ENCODE measurements at places on chromosomes 3 and 15.

- DNase-seq, result no peak
These were observed 21.3 kb upstream of the BNC1 start for GRCh38 chr15:83305704-83306291.

GRCh38 chr3:143215059-143215458, 95.5 kb downstream of the CHST2 start:
- no peak for DNase-seq

- no peak for DNase-seq
These were observed 315.9 kb downstream of the LSAMP start for GRCh38 chr3:116129187-116129946.

DNA sequence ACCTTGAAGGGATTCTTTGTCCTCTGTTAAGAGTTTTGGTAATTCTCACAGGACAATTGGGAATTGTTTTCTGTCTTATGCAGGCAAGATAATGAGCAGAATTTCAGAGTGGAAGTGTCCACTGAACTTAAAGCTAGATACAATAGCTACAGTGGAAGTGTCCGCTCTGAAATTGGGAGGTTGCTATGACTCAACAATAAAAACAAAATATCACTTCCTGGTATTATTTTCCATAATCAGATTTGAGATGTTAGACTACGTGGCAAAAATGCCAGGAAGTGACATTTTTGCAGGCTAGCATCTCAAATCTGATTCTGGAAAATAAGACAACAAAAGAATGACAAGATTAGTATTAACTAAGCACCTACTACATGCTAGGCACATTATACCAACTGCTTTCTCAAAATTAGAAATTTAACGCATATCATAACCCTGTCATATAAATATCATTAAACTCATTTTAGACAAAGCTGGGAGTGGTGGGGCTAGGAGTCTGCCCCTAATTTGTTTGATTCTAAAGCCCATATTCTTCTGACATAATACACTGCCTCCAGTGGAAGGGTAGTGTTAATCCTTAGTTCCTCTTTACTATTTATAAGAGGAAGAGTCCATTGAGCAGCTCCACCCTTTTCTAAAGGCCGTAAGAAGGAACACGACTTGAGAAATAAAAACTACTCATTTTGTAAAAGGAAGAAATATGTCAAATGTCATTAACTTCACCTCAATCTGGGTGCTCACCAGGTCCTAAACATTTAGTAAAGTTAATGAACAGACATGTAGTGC, 266.9 kb upstream of the STT3B start:
- DNase-seq, result no peak

GRCh38 chr15:90300988-90301706, 35.7 kb downstream of the NGRN start:
- peak; percentile 80 for DNase-seq

DNA sequence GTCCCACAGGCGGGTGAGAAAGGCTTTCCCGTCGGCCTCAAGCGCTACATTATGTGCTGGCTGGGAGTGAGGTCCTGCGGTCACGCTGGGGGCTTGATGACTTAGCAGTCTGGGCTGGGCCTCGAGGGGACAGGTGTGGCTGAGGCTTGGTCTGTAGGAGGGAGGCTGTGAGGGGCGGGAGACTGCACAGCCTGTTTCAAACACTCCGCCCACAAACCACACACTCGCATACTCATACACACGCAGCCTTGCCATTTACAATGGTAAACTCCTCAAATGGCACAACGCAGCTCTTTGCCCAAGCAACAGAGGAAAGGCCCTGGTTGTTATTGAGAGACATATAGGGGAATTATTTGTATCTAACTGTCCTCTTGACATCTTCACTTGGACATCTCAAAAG, 32.4 kb upstream of the RASGRF1 start:
- DNase-seq, result no peak

- peak; percentile 91 for DNase-seq
These were observed at the start of gene PIF1 for GRCh38 chr15:64825431-64826294. Gene PIF1 (minus strand): TSS chr15:64825647. CDS start chr15:64824335, 1,312 bp downstream.

- no peak for DNase-seq
These were observed 148.4 kb downstream of the DTWD1 start for GRCh38 chr15:49769225-49769624.

DNA sequence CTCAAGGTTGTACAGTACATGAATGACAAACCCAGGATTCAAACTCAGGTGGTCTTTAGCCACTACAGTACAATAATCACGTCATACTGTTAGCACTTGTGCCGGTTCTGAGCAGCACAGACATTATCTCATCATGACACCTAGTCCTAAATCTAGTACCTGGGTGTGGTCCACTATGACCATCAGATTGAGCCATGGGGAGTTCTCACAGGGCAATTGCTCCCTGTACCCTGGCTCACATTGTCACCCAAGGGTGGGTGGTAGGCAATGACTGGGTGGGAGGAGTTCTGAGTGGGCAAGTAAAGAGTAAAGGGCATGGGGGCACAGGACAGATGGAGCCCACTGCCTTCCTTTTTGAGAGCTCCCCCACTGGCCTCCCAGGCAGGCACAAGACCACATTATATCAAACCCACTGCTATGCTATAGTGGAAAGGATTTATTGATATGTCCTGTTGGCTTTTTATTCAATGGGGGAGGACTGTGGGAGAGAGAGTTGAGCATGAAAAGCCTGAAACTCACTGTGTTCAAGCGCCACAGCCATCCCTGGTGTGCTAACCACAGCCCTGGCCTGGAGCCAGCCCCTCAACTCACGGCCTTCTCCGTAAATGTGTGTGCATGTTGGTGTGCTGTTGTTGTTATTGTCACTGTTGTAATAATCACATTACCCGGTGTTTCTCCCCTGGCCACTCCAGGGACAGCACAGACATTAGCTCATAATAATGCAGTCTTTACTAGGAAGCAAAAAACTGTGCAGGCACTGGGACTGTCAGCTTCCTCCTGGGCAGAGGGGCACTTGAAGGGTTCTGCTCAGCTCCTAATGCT, 27.3 kb downstream of the ADCY5 start:
- peak; percentile 88 for DNase-seq

GRCh38 chr3:55226696-55227095, 260.4 kb downstream of the WNT5A start:
- no peak for DNase-seq

- DNase-seq, result peak; percentile 76
These were observed 84.4 kb downstream of the MYLK start for GRCh38 chr3:123799544-123800361.

GRCh38 chr3:24929521-24929920, 434.9 kb upstream of the THRB start:
- no peak for DNase-seq

GRCh38 chr3:134516905-134517304, 31.0 kb downstream of the CEP63 start:
- DNase-seq, result no peak

DNA sequence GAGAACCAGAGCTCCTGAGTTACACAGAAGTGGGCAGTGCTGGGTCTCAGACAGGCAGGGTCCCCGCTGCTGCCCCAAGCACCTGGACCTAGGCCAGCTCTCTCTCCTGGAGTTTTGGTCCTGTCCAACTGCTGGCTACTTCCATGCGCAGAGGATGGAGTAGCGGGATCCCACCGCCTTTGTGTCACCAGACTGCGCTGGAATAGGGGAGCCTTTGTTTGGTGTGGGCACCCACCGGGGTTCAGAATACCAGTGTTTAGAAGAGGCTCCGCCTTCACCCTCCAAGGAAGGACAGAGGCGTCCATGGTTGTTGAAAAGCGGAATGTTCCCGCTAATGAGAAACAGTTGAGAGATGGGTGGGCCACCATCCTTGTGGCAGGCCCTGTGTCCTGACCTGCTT, 154.4 kb downstream of the DNAJB8 start:
- no peak for DNase-seq

DNA sequence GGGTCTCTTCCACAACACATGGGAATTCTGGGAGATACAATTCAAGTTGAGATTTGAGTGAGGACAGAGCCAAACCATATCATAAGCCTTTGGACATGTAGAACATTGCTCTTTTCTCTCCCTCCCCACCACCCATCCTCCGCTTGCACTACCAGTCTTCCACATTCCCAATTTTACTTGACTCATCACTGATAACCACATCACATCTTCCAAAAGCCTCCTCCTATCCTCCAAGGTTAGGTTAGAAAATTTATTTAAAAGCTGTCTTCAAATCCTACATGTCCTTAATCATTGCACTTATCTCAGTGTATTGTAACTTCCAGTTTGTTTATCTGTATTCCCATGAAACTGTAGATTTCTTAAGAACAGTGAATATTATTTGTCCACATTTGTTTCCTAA, 10.4 kb downstream of the ZBED2 start:
- no peak for DNase-seq

DNA sequence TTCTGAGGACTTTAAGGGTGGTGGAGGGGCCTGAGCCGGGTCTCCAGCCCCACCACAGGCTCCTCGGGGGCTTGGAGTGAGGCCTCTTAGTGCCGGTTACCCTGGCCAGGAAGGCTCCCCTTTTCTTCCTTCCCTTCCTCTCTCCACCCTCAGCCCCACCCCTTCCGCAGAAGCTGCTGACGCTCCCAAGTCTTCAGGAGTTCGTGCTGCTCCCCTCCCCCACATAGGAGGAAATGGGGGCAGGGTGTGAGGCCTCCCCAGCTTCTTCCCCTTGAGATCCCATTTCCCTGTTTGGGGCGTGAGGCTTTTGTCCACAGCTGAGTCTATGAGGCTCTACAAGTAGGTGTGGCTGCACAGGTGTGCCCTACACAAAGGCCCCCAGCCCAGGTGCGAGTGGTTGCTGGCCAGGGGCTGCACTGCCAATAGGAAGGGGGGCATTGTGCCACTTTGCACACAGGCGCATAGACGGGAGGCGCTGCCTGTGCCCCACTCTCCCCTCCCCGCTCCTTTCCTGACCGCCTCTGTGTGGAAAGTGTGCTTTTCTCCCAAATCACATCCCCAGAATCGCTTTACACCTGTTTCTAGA, 915 bp upstream of the CALML4 start:
- peak; percentile 91 for DNase-seq

GRCh38 chr3:112925560-112925959, 49.3 kb downstream of the CD200R1 start:
- no peak for DNase-seq

GRCh38 chr15:34188711-34189110, 21.2 kb downstream of the KATNBL1 start:
- DNase-seq, result no peak

- no peak for DNase-seq
These were observed 33.4 kb downstream of the SLCO3A1 start for GRCh38 chr15:91886878-91887277.

DNA sequence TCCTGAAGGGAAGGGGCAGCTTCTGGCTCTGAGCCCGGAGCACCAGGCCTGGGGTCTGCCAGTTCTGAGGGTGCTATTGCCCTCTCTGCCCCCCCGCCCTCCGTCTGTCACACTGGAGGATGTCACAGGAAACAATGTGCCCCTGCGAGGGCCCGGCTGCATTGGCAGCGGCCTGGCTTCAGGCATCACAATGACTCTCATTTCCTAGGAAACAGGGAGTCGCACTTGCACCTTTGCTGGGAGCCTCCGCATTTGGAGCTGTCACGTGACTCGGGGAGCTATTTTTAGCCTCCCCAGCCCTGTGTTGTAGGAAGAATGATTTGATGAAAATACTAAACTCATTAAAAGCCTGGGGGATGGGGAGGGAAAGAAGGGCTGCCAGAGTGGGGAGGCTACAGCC, 518.9 kb downstream of the SHQ1 start:
- DNase-seq, result peak; percentile 84

DNA sequence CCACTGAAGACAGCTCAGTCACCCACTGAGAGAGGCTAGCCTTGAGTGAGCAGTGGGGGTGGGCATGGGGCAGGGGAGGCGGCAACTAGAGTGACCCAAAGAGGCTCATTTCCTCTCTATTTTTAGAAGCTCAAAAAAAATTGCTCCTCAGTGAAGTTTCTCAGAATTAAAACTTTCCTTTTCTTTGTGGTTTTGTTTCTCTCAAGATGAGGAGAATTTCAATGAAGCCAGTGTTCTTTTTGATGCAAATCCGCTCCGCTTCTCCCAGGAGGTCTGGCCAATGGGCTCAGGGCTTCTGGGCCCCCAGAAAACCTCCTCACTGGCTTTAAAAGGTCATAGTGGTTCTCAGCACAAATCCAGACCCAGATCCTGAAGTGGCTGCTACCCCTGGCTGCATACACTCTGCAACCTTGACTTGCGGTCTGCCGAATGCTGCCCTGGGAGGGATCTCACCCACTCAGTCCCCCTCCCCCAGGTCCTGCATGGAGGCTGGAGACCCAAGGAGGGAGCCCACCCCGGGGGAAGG, at the start of gene ACSBG1:
TSS of gene ACSBG1 (minus strand) at position 51 of the 526 bp plus-strand sequence. CDS start 64 bp downstream, outside the sequence.
- no peak for DNase-seq

DNA sequence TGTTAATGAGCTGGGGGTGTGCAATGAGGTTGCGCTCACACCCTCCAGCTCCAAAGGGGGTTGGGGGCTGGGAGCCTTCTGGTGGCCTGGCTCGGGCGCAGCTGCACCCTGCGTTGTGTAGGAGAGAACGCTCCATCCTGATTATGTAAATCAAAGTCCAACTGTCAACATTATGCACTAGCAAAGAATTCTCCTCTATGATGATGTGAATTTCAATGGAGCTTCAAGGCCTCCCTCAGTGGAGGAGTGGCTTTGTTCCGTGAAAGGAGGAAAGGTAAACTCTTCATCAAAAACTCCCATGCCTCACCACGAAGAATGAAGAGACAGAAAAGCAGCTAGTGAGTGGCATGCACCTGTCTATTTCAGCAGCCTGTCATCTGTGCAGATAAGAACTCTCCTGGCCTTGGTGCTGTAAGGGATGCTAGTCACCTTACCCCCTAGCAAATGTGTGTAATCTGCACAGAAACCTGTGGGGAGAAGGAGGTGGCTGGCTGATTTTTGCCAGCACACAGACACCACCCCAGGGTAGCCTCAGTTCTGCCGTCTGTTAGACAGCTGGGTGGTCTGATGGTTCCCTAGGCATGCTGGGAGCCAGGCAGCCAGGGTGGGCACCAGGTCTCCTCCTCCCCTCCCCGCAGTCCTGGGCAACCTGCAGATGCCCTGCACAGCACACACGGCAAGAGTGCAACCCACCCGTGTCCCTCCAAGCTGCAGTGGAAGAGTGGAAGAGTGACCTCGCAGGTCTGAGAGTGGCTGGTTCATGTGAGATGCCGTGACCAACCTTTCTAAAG, 47.0 kb upstream of the TRPM1 start:
- DNase-seq, result no peak

- DNase-seq, result no peak
These were observed 31.7 kb upstream of the MNS1 start for GRCh38 chr15:56496635-56497034.

DNA sequence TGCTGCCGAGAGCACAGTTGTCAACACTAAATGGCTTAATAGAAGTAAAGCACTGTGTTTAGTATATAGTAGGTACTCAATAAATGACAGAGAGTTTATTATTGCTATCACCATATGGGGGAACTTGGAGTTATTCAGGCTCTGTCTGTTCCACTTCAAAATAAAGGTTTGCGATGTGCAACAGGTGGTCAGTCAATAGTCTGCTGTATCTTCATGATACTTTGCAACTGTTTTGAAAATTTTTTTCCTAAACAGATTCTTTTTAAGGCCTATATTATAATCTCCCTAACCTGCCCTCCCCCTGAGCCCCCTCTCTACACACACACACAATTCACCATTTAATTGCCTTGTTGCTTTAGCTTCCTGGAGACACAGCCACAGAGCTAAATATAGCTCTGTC, 164.7 kb upstream of the NR2F2 start:
- no peak for DNase-seq

DNA sequence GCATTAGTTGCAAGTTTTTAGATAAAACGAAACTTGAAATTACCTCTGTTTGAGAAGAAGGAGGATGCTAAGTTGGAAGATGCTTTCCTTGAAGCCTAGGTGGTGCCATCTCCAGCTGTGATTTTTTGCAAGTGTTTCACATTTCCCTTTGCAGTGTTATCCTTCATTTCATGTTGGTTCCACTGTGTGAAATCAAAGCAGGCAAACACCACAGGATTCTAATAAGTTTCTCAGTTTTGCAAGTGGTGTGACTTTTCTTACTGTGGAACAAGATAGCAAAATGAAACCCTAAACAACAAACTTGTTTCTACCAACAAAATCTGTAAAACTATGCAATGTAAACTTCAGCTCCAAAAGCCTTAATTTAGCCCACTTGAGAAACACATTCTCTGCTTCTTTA, 260.9 kb downstream of the OXSM start:
- no peak for DNase-seq
